Thoracic aorta (tissue), 2 donors: ENCODE measurements at places on chromosomes 16 and 17. TPM values are rescaled to one million over a fixed set of nuclear protein-coding genes. Genes with fewer than 3 reads are reported as not detected.

GRCh38 chr17:31803494-31804213 is 55.4 kb downstream of the COPRS start:
- no peak for DNase-seq

EFCAB5 gene
- 1.9 TPM for total RNA-seq

IL34 gene
- 11.9 TPM for total RNA-seq

GRCh38 chr17:8922928-8923327 is 42.6 kb downstream of the PIK3R5 start:
- DNase-seq: no peak

RTN4RL1 gene
- total RNA-seq: 5.4 TPM

GRCh38 chr16:82242201-82242600 is 72.2 kb upstream of the MPHOSPH6 start:
- DNase-seq: no peak

- no peak for DNase-seq
Observed at GRCh38 chr17:76120658-76121008, 17.0 kb upstream of the EXOC7 start.

- DNase-seq: no peak
Observed at GRCh38 chr17:50863221-50863843, 2.8 kb downstream of the TOB1 start.

- no peak for DNase-seq
Observed at GRCh38 chr16:88498576-88499208, 45.6 kb downstream of the ZFPM1 start.
